ENCODE measurements at places on chromosomes 11 and 22. TPM values are rescaled to one million over a fixed set of nuclear protein-coding genes. Genes with fewer than 3 reads are reported as not detected.

Gene SRSF8
- 5.8 TPM for total RNA-seq

Gene MMP13
- total RNA-seq = not detected

Gene TEX12
- not detected for total RNA-seq

DNA sequence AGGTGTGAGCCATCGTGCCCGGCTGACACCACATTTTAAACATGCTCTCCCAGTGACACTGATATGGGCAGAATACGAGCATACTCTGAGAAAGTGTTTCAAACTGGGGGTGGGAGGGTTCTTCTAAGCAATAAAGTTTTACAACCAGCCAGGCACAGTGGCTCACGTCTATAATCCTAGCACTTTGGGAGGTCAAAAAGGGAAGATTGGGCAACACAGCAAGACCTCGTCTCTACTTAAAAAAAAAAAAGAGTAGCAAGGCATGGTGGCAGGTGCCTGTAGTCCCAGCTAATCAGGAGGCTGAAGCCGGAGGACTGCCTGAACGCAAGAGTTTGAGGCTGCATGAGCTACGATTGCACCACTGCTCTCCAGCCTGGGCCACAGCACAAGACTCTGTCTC, 2.2 kb downstream of the GANAB start:
- DNase-seq = no peak

- no peak for DNase-seq
These were observed 21.7 kb upstream of the PRDM10 start for GRCh38 chr11:130024361-130024760.

Gene TBC1D22A
- total RNA-seq = 14.5 TPM

DNA sequence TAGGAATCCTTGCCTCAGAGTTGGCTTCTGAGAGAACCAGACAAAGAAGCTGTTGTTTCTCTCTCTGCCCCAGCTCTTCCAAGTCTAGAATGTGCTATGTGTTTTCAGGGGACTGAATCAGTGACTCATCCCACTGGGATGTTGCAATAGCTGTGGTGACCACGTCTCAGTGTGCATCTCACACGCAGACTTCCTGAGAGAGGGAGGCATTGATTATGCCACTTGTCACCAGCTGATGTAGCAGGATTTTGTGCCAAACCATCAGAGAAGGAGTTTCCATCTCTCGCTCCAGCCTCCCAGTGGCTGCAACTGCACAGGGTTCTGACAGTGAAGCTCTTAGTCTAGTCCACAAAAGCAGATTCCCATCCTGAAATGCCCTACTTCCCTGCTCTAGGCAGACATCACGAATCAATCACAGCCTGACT, 455.8 kb downstream of the MIAT start:
- peak; percentile 82 for DNase-seq

DNA sequence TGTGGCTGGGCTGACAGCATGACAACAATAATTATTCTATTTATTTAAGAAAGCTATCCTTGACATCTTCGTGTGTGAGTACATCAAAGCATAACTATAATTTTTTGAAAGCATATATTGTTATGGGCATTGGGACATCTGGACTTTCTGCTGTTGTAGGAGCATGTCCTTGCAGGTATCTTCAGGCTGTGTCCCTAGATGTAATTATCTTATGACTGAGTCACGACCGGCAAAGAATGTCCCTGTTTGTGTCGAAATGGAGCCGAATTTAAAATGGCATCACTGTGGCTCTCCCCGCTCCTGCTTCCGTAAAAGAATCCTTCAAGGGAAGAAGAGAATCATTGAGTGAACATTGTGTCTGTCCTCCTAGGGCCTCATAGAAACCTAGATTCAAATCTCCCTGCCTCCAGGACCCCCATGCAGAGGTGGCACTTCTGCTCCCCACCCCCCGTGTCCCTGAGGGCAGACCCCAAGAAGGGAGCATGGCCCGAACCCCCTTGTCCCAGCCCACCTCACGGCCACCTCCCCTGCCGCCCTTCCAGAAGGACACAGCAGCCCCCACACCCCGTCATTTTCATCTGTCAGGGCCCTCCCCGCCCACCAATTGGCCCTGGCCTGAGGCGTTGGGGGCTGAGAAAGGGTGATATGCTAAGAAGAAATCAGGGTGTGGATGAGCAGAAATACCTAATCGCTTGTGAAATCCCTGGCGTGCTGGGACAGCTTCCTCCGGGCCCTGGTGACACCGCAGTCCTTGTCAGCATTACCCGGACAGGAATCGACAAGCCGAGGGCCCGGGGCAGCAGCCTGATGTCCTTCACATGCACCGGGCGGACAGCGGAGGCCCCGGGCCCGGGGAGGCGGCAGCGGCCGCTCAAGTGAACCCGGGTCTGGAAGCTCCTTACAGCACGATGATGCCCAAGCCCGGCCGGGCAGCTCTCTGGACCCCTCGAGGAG, 48.6 kb upstream of the SLC22A12 start:
- no peak for DNase-seq

- DNase-seq = no peak
These were observed 100.8 kb downstream of the TRAF6 start for GRCh38 chr11:36409152-36409816.

GRCh38 chr11:69446108-69446507, 35.4 kb upstream of the LINC01488 start:
- DNase-seq = no peak

- DNase-seq = peak; percentile 86
These were observed 1.1 kb upstream of the RPLP2 start for GRCh38 chr11:808427-809286.

All from MG63 (cell line).